CD4-positive, alpha-beta T cell treated with Interleukin-6 for 4 hours (primary cell): ENCODE measurements at places on chromosomes 3 and 15.
A peak's percentile ranks its signal among the peaks of the same experiment; 100 is the strongest.

DNA sequence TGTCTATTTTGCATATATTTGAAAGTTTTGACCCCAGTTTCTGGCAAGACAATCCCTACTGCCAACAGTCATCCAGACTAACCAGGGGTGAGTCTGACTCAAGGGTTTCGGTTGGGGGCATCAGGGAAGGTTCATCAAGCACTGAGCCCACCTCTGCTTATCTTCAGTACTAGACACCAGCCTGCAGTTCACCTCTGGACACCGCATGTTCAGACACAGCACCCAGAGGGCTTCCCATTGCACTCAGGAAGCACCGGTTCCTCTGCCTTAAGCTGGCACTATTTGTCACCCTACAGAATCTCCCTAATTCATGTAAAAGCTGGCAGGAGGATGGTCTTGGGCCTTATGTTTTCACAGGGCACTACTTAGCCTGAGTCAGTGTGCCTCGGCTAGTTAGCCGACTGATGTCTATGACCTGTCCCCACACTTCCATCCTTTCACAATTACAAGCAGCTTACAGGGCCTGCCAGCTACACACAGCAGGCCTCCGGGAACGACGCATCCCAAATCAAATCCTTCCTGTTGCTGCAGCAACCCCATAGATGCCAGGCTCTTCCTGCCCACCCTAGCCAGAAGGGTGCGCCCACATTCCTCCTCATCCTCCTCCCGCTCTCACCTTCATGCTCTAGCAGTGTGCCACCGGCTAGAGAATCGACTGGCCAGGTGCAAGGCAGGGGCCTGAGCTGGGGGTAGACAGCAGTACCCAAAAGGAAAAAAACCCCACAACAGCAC, 52.5 kb downstream of the SH3BP5 start:
- DNase-seq: no peak

- DNase-seq: no peak
Measured at GRCh38 chr3:62892951-62893350, 17.7 kb upstream of the CADPS start.

GRCh38 chr3:107028086-107028485, 349.2 kb upstream of the CCDC54 start:
- no peak for DNase-seq

- no peak for DNase-seq
Measured at GRCh38 chr3:61114316-61114953, 136.8 kb downstream of the FHIT start.

DNA sequence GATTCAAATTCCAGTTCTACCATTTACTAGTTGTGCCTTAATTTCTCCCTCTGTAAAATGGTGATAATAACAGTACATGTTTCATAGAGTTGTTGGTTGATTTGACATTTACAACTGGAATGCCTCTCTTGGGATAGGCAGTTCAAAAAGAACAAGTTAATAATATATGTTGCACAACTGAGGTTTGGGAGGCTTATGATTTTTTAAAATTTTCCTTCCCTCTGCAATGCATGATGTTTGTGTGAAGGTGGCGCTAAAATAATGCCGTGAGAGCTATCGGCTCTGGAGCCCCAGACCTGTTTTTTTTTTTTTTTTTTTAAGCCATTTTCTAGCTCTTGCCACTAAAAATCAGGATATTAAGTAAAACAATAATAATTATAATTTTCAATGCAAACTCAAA, 18.6 kb downstream of the DNAJB11 start:
- DNase-seq: no peak

DNA sequence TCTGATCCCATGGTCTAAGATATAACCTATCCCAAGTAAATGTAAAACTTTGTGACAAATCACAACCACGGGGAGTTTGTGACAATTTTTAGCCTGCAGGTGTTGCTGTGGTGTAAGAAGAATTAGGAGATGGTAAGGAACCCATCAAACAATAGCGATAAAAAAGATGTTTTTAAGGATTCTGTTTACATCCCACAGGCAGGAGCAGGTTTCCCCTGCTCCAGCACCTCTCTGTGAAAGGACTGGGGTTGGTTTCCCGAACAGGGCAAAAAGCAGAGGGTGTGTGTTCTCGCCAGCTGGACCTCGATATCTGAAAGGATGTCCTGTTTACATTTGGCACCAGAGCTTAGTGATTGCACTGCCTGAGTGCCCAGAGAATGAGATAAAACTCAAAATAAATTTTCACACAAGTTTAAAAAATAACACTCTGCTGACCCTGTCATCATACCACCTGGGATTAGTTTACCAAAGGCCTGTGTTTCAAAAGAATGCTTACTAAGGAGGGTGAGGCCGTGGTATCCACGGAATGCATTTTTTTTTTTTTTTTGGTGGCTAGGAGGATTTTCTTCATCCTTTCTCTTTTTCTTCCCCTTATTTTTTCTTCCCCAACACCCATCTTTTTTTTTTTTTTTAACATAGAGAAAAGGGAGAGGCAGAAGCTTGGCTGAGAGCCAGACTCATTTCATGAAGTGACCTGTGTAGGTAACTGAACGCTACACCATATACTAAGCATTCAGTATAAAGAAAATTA, 151.8 kb upstream of the DPH6 start:
- no peak for DNase-seq

- DNase-seq: no peak
Measured at GRCh38 chr3:172606021-172606420, 82.8 kb upstream of the TNFSF10 start.

- no peak for DNase-seq
Measured at GRCh38 chr3:36525115-36525801, 145.0 kb downstream of the STAC start.

DNA sequence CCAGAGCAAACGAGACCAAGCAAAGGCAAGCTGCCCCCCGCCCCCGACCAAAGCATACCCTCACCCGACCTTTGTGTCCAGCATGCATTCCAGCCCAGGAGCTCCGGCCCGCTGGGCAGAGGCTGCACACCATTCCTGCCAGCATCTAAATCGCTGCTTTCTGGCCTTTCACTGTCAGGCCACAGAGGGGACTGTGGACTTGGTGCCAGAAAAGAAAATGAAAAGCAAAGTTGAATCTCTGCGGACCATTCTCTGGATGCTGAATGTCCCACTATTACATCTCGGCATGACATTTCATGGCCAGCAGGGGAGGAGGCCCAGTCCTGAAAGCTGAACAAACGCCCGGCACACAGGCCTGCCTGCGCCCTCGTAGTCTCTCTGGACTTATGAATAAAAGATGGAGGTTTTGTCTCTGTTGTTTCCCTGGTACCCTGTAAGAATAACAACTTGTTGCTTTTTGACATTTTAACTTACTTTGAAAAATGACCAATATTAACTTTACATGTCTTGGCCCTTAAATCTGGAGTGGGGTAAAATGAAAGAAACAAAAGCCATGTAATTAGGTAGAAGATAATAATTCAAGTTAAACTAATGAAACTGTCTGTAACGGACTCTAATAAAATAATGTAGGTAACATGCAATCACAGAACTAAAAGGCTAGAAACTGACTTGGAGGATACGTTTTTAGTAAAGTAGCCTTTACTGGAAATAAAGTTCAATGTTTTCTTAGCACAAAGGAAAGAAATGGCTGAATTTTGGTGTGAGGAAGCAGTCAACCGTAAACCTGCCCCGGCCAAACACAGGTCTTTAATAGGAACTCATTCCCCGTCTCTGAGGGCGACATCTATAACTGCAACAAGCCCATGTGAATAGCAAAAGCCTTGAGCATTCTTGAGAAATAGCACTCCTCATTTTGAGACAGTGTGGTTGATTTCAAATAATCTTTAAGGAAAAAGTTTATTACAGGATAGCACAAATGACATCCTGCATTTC, 12.7 kb downstream of the IL17RD start:
- DNase-seq: no peak

DNA sequence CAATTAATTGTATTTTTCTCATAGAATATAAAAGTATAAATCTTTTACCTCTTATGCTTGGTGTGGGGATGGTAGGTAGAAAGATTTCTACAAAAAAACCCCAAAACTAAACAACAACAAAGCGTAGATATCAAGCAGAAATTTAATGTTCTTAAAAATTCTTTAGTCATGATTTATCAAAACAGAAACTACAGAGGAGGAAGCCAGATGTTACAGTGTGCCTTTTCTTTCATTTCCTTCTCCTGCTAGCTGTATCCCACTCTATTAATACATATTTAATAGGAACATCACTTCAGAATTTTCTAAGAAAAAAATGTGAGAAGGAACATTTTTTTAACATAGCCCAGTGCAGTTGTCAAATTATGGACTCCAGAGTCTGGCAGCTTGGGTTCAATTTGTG, 420.6 kb downstream of the TUSC7 start:
- no peak for DNase-seq

GRCh38 chr15:58957101-58957973, 23.9 kb upstream of the SLTM start:
- DNase-seq: peak; percentile 73

GRCh38 chr3:53009826-53010539, 35.9 kb downstream of the SFMBT1 start:
- DNase-seq: no peak

- DNase-seq: no peak
Measured at GRCh38 chr3:126512026-126512425, 5.5 kb downstream of the UROC1 start.

GRCh38 chr3:182979674-182980191, 605 bp downstream of the DCUN1D1 start:
- DNase-seq: peak; percentile 46

- DNase-seq: no peak
Measured at GRCh38 chr15:60154764-60155325, 150.7 kb downstream of the FOXB1 start.

- no peak for DNase-seq
Measured at GRCh38 chr3:127849368-127849767, 27.1 kb upstream of the MGLL start.
